ENCODE measurements at places on chromosomes 2 and 18.

GRCh38 chr18:8116341-8117005 lies 492.8 kb upstream of the RAB12 start:
- peak; percentile 91 for DNase-seq

- DNase-seq, result no peak
Observed at GRCh38 chr2:960061-960736, 9.6 kb downstream of the SNTG2 start.

DNA sequence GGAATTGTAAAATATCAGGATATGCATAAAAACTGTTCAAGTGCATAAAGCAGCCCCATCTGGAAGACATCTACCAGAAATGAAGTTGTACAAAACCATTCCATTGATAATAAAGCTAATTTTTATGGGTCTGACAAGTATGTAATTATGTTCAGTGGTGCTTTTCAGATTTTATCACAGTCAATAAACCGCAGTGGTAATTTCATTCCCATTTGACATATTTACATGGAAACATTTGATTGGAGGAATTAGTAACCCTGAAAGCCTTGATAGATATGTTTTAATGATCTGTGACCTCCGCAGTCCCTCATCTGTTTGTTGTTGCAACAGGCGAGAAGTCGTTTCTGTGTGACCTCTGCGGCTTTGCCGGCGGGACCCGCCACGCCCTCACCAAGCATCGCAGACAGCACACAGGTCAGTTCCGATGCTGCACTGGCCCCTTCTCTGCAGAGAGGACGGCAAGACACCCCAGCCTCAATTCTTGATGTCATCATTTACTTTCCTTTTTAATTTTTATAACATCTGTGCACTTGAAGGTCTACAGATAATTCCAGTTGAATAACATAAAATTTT lies 283.1 kb downstream of the ZNF407 start:
- DNase-seq, result no peak

GRCh38 chr2:191023235-191023679 lies 9.3 kb upstream of the STAT1 start:
- DNase-seq, result no peak

DNA sequence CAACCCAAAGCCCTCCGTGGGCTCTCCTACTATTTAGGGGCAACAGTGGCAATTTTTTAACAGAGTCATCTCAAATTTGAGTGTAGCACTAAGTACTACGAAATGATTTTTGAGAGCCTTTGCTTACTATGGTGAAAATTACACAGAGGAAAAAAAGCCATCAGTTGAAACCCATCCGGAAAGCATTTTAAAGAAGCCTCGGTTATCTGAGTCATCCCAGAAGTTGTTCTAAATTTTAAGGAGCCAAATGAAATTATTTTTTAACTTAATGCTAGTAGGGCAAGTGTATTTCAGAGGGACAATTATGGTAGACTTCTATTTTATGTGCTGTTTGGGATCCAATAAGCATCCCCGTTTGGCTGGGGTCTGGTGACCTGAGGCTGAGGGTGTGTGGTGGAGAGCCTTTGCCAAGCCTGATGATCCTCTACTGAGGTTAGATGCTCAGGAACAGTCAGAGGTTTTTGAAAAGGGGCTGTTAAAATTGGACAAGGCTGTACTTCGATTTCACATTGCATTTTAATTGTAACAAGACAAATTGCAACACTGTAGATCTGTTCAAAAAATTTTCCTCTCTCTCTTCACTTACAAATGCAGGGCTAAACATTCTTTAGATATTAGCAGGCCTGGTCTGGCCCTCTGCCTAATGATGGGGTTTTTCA lies 47.0 kb downstream of the RAPGEF4 start:
- peak; percentile 21 for DNase-seq

DNA sequence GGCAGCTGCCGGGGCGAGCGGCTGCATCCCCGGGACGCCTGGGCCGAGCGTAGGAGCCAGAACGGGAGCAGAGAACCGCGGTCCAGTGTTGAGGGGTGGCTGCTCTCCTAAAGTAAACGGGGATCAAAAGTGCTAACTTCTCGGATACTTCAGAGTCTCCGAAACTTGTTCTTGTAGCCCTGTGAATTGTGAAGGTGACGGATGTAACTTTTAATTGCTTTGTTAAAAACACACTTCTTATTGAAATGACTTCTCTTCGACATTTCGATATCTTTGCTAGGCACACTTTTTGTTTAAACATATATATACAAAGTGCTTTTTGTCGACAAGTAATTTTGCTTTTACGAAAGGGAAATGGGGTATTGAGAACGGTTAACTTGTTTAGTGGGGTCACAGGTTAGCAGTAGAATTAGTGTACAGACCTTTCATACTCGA lies 540 bp downstream of the ATP9B start:
- peak; percentile 47 for DNase-seq

Data from ELR (cell line).